Fibroblast of villous mesenchyme (primary cell): ENCODE measurements at places on chromosomes 16 and 17. TPM values are rescaled to one million over a fixed set of nuclear protein-coding genes. Genes with fewer than 3 reads are reported as not detected.

PTX4 gene
- total RNA-seq: 0.32 and 0.43 TPM in 2 replicates

CACNG5 gene
- total RNA-seq: not detected in 2 replicates

CCDC154 gene
- total RNA-seq: under 0.01 TPM in 2 replicates

RMI2 gene
- 5.5 and 5.6 TPM in 2 replicates for total RNA-seq

C16orf92 gene
- not detected in 2 replicates for total RNA-seq

KIF1C gene
- 50.6 and 56.6 TPM in 2 replicates for total RNA-seq

KRTAP17-1 gene
- not detected in 2 replicates for total RNA-seq

ICAM2 gene
- total RNA-seq: 1.3 and 1.7 TPM in 2 replicates

ZNF594 gene
- 10.3 and 11.7 TPM in 2 replicates for total RNA-seq

KCNH6 gene
- total RNA-seq: under 0.01 TPM in 1 of 2 replicates, not detected in the other

HEATR9 gene
- total RNA-seq: not detected in 2 replicates

CCDC200 gene
- not detected in 2 replicates for total RNA-seq

ABCA9 gene
- 2.2 and 2.3 TPM in 2 replicates for total RNA-seq

CES4A gene
- total RNA-seq: 1.9 and 4.3 TPM in 2 replicates
